ENCODE measurements at places on chromosomes 12 and 14.

- no peak for DNase-seq
These were observed 372.4 kb upstream of the OR4E1 start for GRCh38 chr14:22046063-22046462.

- no peak for DNase-seq
These were observed 1.1 kb upstream of the USP15 start for GRCh38 chr12:62258941-62259630.

DNA sequence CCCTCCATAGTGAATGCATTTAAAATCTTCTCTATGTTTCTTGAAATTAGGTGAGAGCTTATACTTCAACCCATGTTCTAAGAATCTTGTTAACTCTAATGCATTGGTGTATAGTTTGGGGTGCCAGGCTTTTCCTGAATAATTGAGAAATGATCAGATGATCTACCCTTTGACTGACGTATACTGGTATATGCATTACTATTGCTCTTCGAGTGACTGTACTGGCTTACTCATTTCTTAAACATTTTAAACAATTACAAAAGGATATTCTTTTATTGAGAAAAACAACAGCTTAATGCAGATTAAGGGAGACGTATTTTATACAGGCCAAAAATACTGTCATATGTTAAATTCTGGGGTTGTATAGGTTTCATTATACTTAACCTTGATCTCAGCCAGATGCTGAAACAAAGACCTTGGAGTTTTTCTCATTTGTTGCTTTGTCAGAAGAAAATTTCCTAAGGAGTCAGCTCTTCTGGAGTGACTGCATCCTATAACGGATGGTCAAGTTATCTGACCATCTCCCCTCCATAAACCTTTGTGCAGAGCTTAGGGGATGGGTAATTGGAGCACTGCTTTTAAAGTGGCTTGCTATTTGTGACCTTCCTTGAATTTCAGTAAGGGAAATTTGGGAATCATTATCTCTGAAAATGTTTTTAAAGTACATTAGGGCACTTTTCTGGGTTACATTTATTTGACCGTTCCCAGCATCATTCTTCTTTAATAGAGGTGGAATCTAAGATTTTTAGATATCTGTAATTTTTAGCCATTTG is 507.6 kb downstream of the PCNX1 start:
- DNase-seq: no peak

- no peak for DNase-seq
These were observed 214.6 kb downstream of the PHETA1 start for GRCh38 chr12:111154147-111154834.

DNA sequence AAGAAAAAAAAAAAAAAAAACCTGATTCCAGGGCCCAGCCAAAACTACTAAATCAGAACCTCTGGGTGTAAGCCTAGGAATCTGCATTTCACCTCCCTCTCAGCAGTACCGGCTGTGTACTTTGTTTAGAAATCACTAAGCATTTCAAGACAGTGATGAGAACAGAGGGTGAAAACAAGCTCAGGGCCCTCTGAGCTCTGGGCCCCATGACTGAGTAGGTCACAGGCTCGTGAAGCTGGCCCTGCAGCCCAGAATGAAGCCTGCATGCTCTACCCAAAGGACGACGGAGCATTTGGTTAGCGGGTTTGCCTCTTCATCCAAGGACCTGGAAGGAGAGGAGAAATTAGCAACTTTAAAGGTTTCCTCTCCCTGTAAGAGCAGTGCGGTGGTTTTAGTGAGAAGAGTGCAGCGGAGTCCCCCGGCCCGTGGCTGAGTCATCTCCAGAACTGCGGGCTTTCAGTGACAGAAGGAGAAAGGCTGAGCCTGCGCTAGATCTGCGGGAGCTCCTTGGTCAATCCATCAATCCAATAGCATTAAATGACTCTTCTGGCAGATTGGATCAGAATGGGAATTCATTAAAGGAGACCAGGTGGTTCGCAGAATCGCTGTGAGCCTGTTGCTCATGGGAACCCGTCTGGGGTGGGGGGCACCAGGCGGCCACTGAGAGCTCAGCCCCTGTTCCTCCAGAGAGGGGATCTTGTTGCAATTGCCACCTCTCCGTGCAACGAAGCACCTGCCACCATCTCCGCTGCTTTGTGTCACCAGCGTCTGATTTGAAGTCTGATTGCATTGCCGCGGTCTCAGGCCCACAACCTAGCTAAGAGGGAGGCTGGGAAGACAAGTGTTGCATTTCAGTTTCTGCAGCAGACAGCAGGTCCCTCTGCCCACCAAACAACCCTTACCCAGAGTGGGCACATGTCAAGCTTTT is 7.3 kb downstream of the IL31 start:
- DNase-seq: no peak

- DNase-seq: no peak
These were observed 1019.0 kb upstream of the TMEM132C start for GRCh38 chr12:127247937-127248336.

DNA sequence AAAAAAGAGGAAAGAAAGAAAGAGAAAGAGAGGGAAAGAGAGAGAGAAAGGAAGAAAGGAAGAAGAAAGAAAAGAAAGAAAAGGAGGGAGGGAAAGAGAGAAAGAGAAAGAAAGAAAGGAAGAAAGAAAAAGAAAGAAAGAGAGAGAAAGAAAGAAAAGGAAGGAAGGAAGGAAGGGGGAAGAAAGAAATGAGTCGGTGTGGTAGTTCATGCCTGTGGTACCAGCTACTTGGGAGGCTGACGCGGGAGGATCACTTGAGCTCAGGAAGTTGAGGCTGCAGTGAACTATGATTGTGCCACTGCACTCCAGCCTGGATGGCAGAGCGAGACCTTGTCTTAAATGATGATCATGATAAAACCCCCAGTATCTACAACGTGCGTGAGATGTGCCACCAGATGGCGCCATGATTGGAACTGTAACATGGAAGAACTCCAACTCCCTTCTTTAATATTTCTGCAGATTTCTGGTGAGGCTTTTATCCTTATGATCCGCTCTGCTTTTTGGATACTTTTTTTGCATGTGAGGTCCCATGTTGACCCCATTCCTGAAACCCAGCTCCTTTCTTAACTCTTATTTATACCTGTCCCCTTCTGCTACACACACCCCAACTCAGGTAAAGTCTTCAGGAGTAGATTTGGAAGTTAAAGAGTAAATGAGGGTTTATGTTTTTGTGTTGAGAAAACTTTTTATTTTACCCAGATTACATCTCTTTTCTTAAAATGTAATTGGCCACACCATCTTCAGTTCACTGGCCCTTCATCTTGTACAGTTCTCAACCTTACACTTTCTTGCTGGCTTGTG is 25.6 kb downstream of the RNASE10 start:
- peak; percentile 55 for DNase-seq

DNA sequence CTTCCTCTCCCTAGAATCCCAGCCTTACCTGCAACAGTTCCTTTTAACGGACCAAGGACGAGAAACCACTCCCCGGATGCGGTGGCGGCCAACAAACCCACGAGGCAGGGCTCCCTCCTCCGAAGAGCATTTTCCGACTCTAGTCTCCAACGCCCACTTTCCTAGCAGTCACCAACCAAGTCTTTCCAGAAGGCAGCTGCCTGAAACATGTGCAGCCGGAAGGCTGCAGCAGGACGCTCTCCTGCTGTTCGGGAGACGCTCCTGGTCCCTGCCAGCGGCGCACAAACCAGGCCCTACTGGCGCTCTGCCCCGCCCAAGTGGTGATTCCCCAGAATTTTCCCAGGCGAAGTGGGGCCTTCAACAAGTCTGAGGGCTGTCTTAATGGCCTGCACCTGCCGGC is 21.1 kb upstream of the ADAM20 start:
- no peak for DNase-seq

DNA sequence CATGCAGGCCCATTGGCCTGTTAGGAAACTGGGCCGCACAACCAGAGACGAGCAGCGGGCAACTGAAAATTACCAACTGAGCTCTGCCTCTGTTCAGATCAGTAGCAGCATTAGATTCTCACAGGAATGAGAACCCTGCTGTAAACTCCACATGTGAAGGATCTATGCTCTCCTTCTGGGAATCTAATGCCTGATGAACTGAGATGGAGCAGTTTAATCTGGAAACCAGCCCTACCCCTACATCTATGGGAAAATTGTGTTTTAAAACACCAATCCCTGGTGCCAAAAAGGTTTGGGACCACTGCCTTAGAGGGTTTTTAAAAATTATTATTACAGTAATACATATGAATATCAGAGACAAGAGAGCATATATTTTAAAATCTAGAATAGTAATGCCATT is 1144.5 kb downstream of the FSCB start:
- DNase-seq: no peak

GRCh38 chr14:92986254-92987147 is 63.6 kb downstream of the CHGA start:
- DNase-seq: no peak

- DNase-seq: peak; percentile 57
These were observed 5.8 kb upstream of the SLC48A1 start for GRCh38 chr12:47767216-47767724.

- no peak for DNase-seq
These were observed 74.5 kb downstream of the KCNK10 start for GRCh38 chr14:88248606-88249005.

DNA sequence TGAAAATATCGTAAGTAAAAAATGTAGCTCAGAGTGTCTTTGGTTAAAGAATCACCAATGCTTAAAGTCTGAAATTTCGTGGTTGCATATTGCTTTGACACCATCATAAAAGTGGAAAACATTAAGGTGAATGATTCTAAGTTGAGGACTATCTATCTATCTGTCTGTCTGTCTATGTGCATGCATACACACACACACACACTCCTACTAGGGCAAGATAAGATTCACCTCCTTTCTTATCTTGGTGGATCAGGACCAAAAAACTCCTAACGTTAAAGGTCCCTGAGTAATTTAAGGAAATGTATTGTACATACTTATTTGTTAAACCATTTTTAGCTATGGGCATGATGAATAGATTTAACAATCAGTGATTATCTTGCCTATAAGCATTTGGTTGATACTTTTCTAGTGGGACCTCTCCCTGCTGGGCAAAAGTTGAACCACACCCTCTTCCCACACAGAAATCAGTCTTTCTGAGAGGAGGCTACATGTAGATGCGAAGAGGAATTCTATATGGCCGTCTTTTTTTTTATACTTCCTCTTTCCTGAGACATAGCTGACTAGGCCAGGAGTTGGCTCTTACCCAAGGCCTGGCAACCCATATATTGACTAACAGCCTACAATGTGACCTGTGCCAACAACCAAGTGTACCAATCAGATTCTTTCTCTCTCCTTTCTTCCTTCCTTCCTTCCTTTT is 19.3 kb upstream of the LLPH start:
- DNase-seq: no peak

- DNase-seq: no peak
These were observed 61.0 kb upstream of the PTHLH start for GRCh38 chr12:28033538-28033915.

GRCh38 chr12:80277732-80278131 is 166.3 kb upstream of the PTPRQ start:
- DNase-seq: no peak

DNA sequence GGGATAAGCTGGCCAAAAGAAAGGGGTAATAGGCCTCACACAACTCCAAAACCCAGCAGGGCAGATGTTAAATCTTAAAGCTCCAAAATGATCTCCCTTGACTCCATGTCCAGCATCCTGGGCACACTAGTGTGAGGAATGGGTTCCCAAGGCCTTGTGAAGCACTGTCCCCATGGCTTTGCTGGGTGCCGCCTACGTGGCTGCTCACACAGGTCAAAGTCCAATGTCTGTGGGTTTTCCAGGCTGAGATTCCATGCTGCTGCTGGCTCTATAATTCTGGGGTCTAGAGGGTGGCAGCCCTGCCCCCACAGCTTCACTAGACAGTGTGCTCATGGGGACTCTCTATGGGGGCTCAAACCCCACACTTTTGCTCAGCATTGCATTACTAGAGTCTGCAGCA is 145.3 kb upstream of the GRIN2B start:
- no peak for DNase-seq

GRCh38 chr14:31677052-31677451 is 115.8 kb downstream of the NUBPL start:
- DNase-seq: no peak

DNA sequence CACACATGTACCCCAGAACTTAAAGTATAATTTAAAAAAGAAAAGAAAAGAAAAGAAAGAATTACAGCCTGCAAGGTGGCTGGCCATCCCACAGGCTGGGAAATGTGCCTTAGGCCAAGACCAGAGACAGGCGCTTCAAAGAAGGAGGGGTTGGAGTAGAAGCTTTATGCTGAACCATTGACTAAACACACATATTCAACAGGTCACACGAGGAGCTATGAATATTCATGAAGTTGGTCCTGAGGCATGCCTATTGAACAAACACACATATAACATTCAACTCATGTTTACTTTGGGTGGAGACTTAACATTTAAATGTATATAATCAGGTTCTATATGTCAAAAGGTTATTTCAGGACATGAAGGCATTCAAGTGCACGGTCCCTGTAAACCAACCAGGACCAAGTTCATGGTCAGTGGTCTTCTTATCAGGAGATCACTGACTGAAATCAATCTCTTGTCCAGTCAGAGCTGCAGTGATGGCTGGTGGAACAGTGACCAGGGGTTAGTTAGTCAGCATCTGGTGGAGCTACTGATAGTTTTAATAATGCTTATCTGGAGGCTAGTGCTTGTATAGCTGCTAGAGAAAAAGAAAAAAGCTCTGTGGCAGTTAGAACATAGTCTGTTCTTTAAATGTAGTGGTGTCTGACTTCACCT is 35.6 kb upstream of the ITPR2 start:
- no peak for DNase-seq

DNA sequence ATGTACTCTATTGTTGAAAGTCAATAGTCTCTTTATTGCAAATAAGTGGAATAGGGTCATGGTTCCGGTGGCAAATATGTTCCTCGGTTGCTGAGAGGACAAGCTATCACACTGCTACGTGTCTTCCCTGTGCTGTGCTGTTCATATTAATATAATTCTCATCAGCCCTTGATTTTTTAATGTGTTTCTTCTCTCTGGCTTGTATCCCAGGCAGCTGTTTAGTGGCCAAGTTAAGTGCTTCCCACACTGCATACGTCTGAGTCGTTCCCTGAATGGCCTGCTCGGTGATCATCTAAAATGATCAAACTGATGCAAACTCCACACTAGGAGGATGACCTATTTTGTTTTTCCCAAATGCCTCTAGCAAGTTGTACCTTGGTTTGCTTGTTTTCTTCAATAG is 186.4 kb downstream of the ANO6 start:
- no peak for DNase-seq

DNA sequence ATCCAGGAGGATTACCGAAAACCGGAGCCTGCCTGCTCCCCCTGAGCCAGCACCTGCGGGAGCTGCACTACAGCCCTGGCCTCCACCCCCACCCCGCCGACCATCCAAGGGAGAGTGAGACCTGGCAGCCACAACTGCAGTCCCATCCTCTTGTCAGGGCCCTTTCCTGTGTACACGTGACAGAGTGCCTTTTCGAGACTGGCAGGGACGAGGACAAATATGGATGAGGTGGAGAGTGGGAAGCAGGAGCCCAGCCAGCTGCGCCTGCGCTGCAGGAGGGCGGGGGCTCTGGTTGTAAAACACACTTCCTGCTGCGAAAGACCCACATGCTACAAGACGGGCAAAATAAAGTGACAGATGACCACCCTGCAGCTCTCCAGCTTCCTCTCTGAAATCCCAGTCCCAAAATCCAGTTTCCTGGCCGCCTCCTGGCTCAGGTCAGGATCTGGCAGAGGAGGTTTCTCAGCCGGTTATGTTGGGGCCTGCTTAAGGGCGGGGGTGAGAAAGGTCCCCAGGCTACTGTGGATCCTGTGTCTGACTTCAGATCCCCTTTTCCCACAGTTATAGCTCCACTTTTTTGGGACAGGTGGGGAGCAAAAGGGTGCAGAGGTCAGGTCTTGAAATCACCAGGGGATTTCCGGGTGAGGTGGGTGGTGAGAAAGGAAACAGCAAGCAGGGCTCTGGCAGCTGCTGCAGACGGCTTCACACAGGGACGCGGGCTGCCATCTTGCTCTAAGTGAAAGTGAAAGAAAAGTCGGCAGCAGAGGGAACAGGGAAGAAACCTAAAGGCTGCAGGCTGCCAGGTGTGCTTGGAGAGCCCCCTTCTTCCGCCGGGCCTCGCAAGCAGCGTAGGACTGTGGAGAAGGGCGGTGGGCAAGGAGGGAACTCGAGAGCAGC is at the start of gene TAPBPL:
Gene TAPBPL, plus strand, starts transcription at position 695 of the 897 bp plus-strand sequence. CDS start 207 bp downstream, outside the sequence.
- peak; percentile 69 for DNase-seq

All from stimulated activated CD4-positive, alpha-beta T cell treated with anti-CD3 and anti-CD28 coated beads, Interleukin-2, amount 100 ng/mL, for 4 hours (primary cell).